Mesendoderm (in vitro differentiated cells): ENCODE measurements at places on chromosomes 12 and 14.

DNA sequence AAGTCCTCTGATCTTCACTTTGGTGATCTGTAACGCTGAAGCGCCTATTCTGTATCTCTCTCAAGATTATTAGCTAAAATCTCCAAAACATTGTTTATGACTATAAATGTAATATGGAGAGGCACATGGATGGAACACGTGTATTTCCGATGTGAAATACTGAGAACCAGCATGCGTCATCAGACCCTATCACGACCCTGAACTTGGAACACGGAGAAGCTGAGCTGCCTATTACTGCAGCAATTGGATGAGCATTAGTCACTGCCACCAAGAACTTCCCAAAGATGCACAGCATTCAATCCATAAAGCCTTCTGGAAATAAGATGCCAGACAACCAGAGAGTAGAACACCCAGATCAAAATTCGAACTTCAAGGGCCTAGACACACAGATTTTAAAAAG is 61.9 kb downstream of the PRKAB1 start:
- DNase-seq, result no peak

DNA sequence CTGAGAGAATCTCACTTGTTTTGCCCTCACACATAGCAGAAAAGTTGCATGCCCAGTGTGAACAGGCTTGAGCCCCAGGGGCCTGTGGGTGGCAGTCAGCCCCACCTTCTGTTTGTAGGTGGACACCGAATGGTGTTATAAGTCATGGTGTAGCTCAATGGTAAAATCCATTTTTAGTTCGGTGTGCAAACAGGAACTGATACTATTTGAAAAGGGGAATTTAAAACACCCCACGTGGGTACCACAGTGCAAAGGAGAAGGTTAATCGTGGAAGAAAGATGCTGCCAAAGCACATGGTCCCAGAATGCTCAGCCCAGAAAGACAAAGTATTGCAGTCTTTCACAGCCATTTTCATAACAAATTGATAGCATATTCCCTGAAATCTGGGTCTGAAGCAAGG is 71.8 kb upstream of the GZMB start:
- DNase-seq, result no peak

GRCh38 chr12:22275843-22276242 is 58.7 kb downstream of the ST8SIA1 start:
- peak; percentile 92 for DNase-seq

- DNase-seq, result peak; percentile 39
Measured at GRCh38 chr12:107634530-107634929, 51.1 kb upstream of the PWP1 start.

- DNase-seq, result peak; percentile 19
Measured at GRCh38 chr12:25692115-25693035, 139.3 kb upstream of the LMNTD1 start.

GRCh38 chr14:99732436-99733210 is 48.5 kb downstream of the CYP46A1 start:
- DNase-seq, result no peak

DNA sequence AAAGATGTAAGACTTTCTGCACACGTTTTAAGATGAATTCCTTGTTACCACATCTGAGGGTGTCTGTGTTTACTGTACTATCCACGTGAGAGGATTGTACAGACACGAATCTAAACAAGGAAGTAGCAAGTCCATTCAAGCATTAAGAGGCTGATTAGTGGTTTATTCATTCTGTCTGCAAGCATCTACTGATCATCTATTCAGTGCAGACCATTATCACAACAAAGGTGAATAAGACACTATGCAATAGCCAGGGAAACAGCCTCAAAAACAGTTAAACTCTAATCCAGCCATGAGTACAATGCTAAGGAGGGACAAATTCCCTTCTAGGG is 111.6 kb upstream of the PZP start:
- no peak for DNase-seq

GRCh38 chr12:81078469-81079196 is 754 bp downstream of the ACSS3 start:
- peak; percentile 77 for DNase-seq

DNA sequence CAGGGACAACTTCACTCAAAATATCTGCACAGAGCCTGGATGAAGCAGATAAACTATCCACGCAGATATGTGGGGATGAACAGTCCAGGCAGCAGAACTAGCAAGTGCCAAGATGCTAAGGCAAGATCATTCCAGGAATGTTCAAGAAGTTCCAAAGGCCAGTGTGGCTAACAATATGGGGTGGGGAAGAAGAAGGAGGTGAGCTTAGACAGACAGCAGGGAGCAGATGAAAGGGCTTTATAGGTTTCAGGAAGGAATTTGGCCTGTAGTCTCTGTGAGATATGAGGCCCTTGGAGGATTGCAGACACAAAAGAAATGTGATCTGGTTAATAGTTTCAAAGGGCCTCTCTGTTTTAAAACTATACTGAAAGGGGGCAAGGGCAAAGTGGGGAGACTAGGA is 63.5 kb upstream of the PPM1H start:
- peak; percentile 16 for DNase-seq

- peak; percentile 67 for DNase-seq
Measured at GRCh38 chr12:68081561-68081960, 78.0 kb downstream of the IFNG start.

DNA sequence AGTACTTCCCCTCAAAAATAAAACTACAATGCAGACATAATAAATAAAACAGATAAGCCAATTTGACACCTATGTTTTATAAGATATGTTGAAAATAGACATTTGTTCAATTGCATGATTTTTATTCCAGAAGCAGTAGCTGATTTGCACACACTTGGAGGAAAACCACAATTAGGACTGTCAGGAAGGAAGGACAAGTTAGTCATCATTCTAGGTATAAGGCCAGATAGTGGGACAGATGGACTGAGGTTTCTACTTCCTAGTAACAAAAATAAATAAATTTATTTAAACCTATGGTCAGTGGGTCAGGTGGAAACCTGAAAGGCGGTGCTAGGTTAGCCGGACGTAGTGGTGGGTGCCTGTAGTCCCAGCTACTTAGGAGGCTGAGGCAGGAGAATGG is 141.8 kb upstream of the RASSF8 start:
- DNase-seq, result no peak

GRCh38 chr12:93426412-93426805 is 15.3 kb downstream of the UBE2N start:
- peak; percentile 82 for DNase-seq

DNA sequence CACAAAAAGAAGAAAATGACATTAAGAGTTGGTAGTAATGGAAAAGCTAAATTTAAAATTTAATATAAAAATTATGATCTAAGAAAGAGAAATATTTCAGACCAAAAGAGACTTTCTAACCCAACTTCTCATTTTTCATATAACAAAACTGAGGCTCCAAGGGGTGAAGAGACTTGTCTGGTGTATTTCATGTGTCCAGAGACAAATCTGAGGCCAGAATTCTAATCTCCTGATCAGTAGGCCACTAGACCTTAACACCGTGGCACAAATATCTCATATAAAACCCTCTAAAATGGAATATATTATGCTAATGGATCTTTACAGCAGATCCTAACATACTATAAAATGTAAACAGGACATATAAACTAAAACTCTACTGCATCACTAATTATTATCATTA is 275.7 kb upstream of the SLC16A7 start:
- no peak for DNase-seq

DNA sequence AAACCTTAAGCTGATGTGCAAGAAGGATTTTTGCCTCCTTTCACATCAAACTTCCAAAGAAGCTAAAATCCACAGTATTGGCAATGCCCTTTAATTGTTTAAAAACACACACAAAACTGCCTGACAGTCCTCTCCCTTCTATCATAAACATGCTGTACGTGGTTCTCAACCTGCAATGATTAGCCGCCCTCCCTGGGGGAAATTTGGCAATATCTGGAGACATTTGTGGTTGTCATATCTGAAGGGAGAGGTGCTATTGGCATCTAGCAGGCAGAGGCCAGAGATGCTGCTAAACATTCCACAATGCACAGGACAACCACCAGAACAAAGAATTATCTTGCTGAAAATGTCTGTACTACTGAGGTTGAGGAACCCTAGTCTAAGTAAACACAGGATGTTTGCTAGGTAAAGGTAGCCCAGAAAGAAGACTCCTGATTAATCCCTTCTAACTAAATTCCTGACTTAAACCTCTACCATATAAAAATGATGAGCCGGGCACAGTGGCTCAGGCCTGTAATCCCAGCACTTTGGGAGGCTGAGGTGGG is 1.2 kb downstream of the ACOT6 start:
- DNase-seq, result no peak

DNA sequence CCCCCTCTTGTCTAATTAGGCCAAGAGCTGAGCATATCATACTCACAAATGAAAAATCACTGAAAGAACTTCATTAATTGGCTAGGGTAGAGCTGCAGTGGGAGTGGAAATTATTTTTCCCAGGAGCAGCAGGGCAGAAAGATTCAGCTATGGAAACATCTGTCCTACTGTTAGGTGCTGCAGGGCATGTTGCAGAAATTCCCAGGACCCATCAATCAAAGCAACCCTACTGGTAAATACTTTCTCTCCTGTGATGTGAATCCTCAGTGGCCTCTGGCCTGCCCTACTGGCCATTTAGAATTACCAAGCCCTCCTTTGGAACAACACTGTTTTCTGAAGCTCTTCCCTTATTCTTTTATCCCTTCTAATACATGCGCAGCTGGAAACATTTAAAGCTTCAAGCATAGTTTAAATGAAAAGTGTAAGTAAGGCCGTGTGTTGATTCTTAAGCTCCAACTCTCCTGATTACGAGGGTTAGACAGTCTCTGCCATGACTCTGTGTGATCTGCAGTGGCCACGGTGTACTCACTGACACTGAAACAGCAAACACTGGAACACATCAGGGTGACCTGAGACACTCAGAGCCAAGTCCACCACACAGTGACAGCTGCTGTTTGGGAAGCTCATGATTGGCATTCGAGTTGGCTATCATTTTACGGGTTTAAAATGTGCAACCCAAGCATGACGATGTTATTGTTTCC is 62.6 kb upstream of the TMCC3 start:
- DNase-seq, result no peak

- no peak for DNase-seq
Measured at GRCh38 chr14:68191567-68192321, 372.2 kb downstream of the RAD51B start.

- DNase-seq, result no peak
Measured at GRCh38 chr14:22509036-22509709, 79.9 kb downstream of the DAD1 start.

- DNase-seq, result no peak
Measured at GRCh38 chr12:116323406-116324386, 46.2 kb upstream of the MED13L start.

- no peak for DNase-seq
Measured at GRCh38 chr14:105375635-105376057, 22.7 kb upstream of the TEX22 start.

GRCh38 chr12:86950444-86950843 is 694.3 kb upstream of the MGAT4C start:
- DNase-seq, result no peak

DNA sequence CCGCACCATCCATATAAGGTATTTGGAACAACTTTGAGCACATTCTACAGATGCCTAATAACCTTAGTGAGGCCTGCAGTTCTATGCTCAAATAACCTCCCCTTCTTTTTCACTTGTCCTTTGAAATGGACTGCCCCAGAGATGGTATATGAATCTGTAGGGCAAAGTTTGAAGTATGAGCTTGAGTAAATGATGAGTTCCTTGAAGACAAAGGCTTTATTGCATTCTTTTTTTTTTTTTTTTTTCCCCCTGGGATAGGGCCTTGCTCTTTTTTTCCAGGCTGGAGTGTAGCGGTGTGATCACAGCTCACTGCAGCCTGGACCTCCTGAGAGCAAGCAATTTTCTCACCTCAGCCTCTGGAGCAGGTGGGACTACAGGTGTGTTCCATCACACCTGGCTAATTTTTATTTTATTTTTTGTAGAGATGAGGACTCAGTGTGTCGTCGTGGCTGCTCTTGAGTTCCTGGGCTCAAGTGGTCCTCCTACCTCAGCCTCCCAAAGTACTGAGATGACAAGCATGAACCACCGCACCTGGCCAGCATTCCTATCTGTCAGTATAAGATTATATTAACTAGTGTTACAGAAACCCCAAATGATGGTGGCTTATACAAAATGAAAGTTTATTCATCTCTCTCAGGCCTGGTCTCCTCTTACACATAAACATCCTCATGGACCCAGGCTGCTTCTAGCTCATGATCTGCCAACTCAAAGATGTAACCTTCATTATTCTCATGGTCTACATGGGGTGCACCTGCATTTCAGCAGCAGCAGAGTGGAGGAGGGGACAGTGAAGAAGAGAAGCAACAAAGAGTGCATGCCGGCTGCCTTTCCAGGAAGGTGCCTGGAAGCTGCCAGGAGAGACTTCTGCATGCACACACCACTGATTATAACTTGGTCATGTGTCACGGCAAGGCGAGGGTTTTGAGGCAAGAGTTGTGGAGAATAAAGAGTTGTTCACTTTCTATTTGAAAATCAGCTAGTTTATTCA is 101.4 kb downstream of the DUSP16 start:
- DNase-seq, result no peak

GRCh38 chr12:109532721-109533486 is 40.4 kb downstream of the MMAB start:
- no peak for DNase-seq
